Posterior cingulate gyrus (tissue), 11 donors: ENCODE measurements at places on chromosomes 12 and 14.

- DNase-seq, result no peak
Observed at GRCh38 chr12:80352474-80352873, 91.6 kb upstream of the PTPRQ start.

DNA sequence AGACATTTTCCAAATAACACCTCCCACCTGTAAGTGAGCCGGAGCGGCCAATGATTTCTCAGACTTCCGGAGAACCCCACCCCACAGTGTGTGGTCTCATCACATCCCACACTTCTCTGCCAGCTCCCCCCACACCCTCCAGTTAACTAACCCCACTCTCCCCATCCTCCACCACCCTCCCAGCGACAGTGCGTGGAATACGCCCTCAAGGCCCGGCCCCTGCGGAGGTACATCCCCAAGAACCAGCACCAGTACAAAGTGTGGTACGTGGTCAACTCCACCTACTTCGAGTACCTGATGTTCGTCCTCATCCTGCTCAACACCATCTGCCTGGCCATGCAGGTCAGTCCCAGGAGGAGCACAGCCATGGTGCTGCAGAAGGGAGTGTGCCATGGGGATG lies 184.4 kb upstream of the FKBP4 start:
- no peak for DNase-seq

GRCh38 chr14:101594511-101595148 lies 33.3 kb downstream of the DIO3 start:
- DNase-seq, result no peak

- no peak for DNase-seq
Observed at GRCh38 chr14:42750771-42751170, 1144.1 kb downstream of the LRFN5 start.

GRCh38 chr12:23446746-23447145 lies 502.7 kb downstream of the SOX5 start:
- DNase-seq, result no peak
